NCI-H460 (cell line): ENCODE measurements at places on chromosomes 7 and 10. TPM values are rescaled to one million over a fixed set of nuclear protein-coding genes. Genes with fewer than 3 reads are reported as not detected.

DNA sequence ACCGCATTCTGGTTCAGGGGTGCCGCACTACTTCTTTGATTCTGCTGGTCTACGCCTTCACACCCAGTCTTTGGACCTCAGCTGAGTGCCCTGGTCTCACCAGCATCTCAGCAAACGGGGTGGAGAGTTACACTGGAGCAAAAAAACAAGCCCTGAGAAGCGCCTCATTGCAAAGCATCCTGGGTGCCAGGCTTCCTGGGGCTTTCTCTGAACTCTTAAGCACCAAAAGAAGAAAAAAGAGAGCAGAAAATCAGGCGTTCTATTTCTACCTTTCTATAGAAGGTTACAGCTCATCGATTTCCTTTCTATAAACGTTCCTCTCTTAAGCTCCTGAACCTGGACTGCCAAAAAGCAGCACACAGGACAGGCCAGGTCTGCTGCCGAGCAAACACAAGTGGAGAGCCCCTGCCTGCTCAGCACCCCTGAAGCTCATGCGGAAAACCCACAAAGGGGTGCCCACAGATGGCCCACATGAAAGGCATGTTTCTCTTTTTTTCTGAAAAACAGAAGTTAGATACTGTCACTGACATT is 217.9 kb downstream of the SFMBT2 start:
- DNase-seq: no peak

DNA sequence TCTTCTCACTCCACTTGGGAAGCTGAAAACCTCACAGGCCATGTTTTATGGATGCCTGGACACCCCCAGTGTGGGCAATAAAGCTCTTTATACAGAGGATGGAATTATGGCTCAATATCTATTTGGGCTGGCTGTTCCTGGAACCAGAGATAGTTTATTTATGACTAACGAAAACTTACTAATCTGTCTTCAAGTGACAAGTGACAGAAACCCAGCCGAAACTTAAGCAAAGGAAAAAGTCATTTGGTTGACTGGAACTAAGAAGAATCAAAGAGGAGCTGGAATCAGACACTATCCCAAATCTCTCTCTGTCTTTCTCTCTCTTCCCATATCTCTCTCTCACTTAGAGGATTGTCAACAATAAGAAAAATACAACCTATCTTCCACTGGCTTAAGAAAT is 78.3 kb upstream of the CDK6 start:
- DNase-seq: no peak

- no peak for DNase-seq
Observed at GRCh38 chr7:150755473-150756099, 18.4 kb downstream of the GIMAP5 start.

GRCh38 chr7:129262324-129262723 is 37.5 kb downstream of the AHCYL2 start:
- no peak for DNase-seq

The CNPY1 gene
- total RNA-seq: not detected in 2 replicates

The GNG11 gene
- 62.8 and 66.1 TPM in 2 replicates for total RNA-seq

DNA sequence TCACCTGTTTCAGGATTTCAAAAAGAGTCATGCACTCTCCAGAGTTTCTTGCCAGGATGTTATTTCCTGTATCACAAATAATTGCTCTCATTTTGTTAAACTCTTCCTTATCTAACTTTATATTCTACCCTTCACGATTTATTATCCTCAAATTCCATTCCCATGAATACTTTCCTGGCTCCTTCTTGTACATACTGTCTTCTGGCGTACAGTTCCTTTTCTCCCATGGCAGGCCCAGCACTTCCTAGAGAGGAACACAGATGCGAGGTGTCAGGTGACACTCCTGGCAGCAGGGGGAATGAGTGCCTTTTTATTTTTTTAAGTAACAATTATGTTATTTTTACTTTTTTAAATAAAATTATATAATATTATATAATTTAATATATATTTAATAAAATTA is 411.9 kb downstream of the TFEC start:
- no peak for DNase-seq

The SLC29A4 gene
- 2.5 TPM in 2 replicates for total RNA-seq

GRCh38 chr7:126803990-126804389 is 448.8 kb downstream of the GRM8 start:
- no peak for DNase-seq

DNA sequence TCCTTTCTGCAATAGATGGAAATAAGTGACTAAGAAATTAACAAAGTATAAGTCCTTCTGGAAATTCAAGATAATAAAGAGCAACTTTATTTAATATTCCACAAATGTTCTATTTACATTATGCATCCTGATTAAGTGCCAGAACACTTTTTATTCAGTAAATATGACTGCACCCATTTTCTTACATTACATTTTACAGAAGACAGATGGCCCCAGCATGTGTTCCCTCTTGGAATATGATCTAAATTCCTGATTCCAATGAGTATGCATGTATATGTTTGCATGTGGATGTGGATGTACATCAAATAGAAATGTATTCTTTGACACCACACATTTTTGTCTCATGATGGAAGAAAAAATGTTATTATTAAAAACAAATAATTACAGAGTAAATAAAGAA is 628.7 kb upstream of the SEMA3D start:
- no peak for DNase-seq

The TAS2R41 gene
- not detected in 2 replicates for total RNA-seq

The LANCL2 gene
- 2.8 and 4.6 TPM in 2 replicates for total RNA-seq

The ASAH2 gene
- 5.7 and 12.8 TPM in 2 replicates for total RNA-seq

The UNCX gene
- not detected in 2 replicates for total RNA-seq

The CLCN1 gene
- 0.07 TPM in 1 of 2 replicates, not detected in the other for total RNA-seq

DNA sequence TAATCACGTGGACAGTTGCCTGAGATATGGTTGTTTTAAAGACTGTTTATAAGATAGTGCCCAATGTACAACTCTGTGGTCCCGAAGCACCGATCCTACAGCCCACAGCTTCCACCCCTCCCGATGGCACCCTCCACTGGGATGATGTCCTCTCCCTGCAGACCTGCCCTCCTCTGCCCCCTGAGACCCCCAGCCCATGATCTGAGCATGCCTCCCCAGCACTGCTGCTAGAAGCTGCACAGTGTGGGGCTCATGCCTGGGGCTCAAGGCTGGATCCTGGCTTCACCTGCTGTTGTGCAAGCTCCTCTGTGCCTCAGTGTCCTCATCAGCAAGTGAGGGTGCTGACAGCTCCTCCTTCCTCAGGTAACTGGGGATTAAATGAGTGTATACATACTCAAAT is 254.7 kb upstream of the MKI67 start:
- no peak for DNase-seq
